NCI-H1105 treated with DMSO at 0.1 percent for 48 hours (cell line): ENCODE measurements at places on chromosomes 1 and 21.

- DNase-seq: no peak
These were observed 282.8 kb upstream of the PKN2 start for GRCh38 chr1:88401313-88401712.

- no peak for DNase-seq
These were observed 5.6 kb downstream of the ARID1A start for GRCh38 chr1:26701266-26701994.

GRCh38 chr21:16195538-16195910 is 465.7 kb downstream of the USP25 start:
- no peak for DNase-seq

DNA sequence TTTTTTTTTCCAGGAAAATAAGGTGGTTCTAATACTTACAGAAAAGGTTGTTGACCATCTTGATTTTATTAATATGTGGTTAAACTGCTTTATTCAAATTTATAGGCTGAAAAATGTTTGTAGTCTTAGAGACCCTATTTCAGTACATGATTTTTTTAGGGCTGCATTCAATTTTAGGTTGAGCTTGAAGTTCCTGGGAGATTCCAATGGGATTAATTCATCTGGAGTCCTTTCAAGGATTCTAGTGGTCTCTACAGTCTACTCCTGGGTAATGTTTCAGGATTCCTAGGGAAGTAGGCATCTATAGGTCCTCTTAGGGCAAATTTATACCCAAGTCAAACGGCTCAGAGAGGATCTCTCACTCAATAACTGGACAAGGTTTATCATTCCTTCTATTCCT is 126.7 kb downstream of the HMCN1 start:
- no peak for DNase-seq
